ENCODE measurements at places on chromosomes 7 and 10.

GRCh38 chr7:481219-481930 is 38.3 kb downstream of the PDGFA start:
- no peak for DNase-seq

DNA sequence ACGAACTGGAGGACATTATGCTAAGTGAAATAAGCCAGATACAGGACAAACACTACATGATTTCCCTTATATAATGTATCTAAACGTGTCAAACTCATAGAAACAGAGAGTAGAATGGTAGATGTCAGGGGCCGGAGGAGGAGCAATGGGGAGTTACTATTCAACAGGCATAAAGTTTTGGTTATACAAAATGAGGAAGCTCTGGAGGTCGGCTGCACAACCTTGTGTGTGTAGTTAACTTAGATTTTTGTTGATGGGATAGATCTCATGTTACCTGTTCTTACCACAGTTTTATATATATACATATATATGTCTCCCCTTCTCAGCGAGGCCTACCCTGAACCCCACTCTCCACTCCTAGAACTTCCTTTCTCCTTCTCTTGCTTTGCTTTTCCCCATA is 22.4 kb upstream of the TECTB start:
- DNase-seq = no peak

DNA sequence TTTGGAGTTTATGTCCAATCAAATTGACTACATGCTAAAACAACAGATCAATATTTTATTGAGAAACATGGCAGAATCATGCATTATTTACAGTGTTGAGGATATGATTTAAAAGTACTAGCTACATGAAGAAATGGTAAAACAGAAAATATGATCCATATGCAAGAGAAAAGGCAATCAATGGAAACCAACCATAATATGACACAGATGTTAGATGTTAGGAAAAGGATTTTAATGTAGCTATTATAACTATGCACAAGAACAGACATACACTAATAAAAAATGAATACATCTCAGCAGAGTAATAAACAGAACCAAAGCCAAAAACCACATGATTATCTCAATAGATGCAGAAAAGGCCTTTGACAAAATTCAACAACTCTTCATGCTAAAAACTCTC is 166.2 kb upstream of the CACNA2D1 start:
- no peak for DNase-seq

- DNase-seq = no peak
Measured at GRCh38 chr7:36047091-36047658, 105.9 kb upstream of the EEPD1 start.

GRCh38 chr7:101586906-101587677 is 42.0 kb downstream of the MYL10 start:
- no peak for DNase-seq

- DNase-seq = no peak
Measured at GRCh38 chr10:77553966-77554365, 83.6 kb downstream of the KCNMA1 start.

GRCh38 chr10:128306966-128307365 is 180.7 kb upstream of the MKI67 start:
- DNase-seq = no peak

GRCh38 chr7:84941291-84941690 is 245.6 kb downstream of the SEMA3D start:
- DNase-seq = no peak

GRCh38 chr10:7945034-7945433 is 109.5 kb upstream of the GATA3 start:
- no peak for DNase-seq

DNA sequence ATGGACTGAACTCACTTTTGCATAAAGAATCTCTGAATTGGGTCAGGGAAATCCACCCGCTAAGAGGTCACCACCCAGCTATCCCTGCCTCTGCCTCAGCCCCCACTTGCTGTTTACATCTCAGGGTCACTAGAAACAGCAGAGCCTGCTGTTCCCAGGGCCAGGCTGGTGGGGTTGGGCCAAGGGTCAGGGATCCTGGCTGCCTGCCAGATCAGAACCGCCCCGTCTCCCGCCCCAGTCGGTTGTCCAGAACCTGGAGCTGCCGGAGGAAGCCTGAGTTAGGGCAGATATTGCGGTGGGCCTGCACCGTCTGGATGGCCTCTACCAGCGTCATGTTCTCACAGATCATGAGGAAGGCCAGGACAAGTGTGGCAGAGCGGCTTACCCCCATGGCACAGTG is 17.0 kb upstream of the SAMD8 start:
- no peak for DNase-seq

- peak; percentile 20 for DNase-seq
Measured at GRCh38 chr10:8053446-8054243, 843 bp upstream of the GATA3 start.

DNA sequence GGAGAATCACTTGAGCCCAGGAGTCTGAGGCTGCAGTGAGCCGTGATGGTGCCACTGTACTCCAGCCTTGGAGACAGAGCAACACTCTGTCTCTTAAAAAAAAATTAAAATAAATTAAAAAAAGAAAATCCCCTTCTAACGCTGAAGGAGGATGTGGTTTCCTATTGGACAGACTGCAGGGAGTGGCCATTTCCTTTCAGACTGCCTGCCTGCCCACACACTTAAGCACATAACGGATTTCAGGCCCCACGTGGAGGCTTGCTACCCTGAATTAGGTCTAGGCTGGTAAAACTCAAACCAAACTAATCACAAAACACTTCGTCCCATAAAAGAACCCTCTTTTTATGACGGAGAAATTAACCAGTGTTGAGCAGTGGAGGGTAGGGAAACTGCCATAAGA is 34.0 kb downstream of the GATA3 start:
- no peak for DNase-seq

GRCh38 chr7:44748948-44749731 is 493 bp downstream of the ZMIZ2 start:
- DNase-seq = no peak

DNA sequence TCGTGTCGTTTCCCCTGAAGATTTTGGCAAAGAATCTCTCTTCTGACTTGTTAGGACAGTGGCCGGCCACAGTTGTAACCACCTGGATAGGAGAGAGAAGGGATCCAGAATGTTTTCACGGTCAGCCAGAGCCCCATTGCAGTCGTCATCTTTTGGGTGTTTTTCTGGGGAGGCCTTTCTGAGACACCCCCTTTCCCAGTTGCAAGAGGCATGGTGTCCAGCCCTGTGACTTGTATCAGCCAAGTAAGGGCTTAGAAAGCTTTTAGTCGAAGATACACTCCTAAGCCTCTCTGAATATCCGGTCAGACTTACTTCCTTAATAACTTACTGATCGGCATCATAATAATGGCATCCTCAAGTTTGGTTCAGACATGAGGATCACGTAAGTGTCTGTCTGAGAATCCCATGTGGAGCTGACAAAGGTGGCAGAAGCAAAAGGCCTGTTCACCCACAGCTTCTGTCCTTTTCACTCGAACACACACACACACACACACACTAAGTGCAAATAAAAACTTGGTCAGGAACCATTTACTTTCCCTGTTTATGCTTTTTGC is 435.7 kb upstream of the GALNT17 start:
- DNase-seq = no peak

DNA sequence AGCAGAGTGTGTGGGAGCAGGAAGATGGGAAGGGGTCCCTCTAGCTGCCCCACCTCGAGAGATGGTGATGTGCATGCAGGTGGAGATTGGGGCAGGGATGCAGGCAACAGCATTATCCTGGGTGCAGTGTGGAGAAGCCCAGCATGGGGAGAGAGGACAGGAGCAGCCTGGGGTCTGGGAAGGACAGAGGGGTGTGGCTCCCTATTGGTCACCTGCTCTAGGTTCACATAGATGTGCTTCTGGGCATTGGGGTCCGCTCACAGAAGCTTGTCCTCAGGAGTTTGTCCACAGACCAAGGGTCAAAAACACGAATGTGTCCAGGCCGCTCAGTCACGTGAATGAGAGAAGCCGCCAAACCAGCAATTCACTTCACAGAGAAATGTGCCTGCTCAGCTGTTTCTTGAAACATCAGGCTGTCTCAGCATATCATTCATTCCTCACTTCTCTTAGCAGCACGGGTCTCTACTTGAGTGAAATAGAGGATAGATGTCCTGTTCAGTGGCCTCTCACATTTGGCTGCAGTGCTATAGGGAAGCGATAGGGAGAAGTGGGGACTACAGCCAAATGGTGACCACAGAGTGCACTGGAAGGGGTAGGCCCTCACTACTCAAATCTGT is 11.5 kb upstream of the SLC29A3 start:
- DNase-seq = no peak

GRCh38 chr7:4931943-4932342 is 27.0 kb downstream of the MMD2 start:
- no peak for DNase-seq

GRCh38 chr10:132319853-132320653 is 11.9 kb upstream of the LRRC27 start:
- DNase-seq = peak; percentile 75

GRCh38 chr10:109852475-109853037 is 70.8 kb downstream of the XPNPEP1 start:
- DNase-seq = peak; percentile 21

- DNase-seq = no peak
Measured at GRCh38 chr10:132102071-132102716, 36.4 kb downstream of the JAKMIP3 start.

GRCh38 chr7:107622429-107622828 is 38.2 kb upstream of the SLC26A4 start:
- DNase-seq = peak; percentile 37

DNA sequence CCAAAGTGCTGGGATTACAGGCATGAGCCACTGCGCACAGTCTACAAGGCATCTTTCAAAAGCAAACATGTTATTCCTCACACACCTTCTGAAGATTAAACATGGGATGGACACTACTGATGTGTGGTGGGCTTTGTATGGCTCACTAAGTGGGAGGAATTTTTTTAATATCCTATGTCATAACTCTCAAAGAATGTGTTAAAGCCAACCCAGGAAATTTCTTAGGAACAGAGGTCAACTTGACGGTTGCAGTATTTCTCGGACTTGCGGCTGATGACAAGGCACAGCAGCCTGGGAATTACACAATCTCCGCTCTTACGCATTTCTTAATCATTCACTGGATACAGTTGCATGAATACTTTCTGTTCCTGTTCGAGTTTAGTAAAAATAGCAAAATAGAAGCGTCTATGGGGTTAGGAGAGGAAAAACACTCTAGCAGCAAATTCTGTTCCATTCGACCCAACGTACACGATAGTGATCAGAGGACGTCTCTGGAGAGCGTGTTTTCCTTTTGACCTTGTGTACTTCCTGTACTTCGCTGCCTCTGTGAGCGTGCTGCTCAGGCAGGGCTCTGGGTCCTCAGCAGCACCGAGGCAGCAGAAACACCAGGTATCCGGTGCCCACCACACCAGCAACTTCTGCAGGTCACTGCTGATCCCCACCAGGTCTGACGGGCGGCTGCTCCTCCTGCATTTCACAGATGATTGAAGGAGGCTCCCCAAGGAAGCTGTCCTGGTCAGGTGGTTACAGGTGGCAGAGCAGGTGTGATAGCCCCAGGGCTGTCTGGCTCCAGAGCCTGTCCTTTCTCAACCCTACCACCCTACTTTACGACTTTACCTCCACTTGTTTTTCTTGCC is 26.4 kb upstream of the SRGN start:
- DNase-seq = peak; percentile 92

GRCh38 chr7:78530351-78530750 is 731.8 kb downstream of the PHTF2 start:
- no peak for DNase-seq

DNA sequence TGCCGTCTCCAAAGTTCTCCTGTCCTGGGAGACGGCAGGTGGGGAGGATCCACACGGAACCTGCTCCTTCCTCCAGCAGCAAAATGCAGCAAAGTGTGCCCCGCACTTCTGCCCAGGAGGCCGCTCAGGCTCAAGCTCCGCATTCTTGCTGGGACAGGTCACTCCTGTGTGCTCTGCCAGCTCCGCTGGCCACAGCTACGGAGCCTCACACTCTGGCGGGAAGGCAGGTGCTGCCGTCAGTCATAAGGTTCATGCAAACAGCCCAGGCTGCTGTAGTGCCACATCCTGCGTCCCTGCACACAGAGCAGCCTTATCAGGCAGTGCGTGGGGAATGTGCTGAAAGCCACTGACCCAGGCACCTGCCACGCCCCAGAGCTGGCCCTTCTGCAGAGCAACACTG is 22.4 kb downstream of the ADGRA1 start:
- no peak for DNase-seq

DNA sequence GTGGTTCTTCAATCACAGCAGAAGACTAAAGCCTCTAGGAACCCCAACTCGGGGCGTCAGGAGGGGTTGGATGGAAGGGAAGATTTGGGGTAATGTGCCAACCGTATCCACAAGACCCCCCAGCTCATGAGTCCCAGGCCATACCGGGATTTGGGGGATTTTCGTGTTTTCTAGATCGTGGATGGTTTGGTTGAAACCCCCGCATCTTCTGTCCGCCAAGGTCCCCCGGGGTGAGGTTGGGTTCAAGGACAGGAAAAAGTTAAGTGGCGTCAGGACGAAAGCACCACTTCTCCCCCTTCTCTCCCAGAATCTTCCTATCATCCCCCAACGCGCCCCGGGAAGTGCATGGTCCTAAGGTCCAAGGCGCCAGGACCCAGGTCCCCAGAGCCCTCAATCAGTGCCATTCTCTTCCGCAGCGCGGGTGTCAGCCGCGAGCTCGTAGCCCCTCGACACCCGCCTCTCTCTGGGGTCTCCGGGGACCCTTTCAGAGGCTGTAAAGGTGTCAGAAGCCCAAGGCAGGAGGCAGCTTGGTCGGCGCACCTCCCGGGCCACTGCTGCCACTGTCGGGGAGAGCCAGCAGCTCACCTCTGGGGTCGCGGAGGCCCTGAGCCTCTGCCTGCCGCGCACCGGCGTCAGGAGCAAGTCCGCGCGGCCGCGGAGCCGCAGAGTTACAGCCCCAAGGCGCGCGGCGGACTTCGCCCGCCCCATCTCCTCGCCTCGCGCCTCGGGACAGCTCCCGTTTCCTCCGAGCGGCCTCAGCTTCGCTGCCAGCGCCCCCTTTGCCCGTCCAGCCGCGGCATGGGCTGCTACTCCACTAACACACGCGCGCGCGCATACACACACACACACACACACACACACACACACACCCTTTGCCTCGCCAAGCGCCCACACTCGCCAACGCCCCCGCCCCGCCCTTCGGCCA is 1.5 kb downstream of the MKX start:
- DNase-seq = no peak

- DNase-seq = no peak
Measured at GRCh38 chr7:157255201-157255606, 81.6 kb upstream of the DNAJB6 start.

DNA sequence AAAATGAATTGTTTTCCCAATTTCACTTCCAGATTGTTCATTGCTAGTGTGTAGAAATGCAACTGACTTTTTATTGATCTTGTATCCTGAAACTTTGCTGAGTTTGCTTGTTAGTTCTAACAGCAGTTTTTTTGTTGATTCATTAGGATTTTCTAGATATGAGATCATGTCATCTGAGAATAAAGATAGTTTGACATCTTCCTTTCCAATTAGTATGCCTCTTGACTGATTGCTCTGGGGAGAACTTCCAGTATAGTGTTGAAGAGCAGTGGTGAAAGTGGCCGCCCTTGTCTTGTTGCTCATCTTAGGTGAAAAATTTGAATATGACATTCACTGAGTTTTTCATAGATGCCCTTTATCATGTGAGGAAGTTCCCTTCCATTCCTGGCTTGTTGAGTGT is 11.9 kb upstream of the SUN1 start:
- DNase-seq = no peak

- DNase-seq = peak; percentile 42
Measured at GRCh38 chr10:43390759-43391158, 18.2 kb downstream of the HNRNPF start.

All from HL-60 (cell line).